ENCODE measurements at places on chromosomes 6 and 20.

DNA sequence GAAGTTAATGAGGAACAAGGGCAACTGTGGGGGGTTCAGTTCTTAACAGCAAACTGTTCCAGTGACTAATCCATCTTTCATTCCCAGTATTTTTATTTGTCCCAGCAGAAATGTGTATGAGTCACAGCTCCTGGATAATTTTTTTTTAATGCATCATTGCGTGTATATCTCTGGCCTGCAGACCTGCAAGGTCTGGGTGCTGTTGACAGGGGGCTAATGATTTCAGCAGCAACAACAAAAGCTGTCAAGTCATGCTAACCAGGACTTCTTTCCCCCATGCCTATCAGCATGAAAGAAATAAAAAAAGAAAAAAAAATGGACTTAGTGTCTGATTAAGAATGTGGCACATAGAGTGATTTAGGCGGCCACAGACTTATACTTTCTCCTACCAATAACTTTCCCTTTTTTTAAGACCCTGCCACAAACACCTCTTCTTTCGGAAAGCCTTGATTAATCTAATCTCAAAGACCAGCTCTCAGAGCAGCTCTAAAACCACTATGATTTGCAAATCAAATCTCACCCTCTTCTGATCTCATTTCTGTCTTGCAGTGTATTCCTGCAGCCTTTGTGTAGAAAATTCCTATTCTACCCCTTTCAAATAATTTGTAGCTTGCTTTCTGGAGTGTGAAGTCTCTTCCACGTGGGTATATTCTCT, 14.2 kb upstream of the PREX1 start:
- no peak for DNase-seq

DNA sequence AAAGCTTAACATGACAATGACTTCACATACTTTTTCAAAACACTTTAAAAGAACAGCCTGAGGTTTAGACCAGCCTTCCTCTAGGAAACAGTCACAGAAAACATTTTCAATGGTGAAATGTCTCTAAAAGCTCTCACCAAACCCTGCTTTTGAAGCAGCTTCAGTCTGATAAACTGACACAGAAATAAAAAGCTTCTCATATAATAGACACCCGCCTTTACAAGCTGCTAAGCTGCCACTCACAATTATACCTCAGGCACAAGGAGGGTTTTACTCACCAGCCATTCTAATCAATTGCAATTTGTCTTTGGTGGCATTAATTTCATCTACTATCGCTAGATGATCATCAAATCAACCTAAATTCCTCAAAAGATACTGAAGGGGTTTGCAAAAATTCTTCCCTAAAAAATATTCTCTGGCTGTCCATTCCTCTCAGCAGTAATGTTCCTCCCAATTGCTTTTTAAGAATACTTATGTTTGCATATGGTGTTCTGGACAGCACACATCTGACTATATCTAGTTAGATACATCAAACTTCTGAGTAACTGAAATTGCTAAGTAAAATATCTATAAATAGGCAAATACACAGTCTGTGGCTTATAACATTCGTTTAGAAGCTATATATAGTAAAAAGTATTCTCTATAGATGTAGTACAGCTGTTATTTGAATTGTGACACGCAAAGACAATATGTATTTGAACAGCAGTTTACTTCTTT, 29.4 kb downstream of the KIF13A start:
- no peak for DNase-seq

DNA sequence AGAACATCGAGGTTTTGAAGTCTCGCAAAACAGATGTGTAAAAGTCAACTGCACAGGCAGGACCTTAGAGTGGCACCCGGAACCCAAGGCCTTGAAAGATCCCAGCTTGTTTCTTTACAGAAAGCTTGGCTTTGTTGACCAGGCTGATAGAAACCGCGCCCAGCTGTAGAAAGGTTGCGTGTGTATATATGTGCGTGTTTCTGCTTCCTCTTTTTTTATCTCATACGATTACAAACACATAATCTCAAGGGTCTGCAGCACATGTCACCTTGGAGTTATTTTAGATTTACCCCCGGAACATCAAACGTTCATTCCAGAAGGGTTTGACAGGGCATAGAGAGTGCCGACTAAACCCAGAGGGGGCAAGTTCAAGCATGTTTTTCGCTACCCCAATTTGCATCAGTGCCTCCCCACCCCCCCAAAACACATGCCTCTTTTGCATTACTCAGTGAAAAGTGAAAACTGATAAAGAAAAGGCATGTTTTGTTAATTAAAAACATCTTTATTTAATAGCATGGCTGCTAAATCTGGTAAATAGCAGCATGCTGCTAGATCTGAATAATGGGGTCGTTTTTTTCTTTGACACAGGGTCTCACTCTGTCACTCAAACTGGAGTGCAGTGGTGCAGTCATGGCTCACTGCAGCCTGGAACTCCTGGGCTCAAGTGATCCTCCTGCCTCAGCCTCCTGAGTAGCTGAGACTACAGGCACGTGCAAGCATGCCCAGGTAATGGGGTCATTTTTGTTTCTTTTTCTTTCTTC, 33.2 kb upstream of the NCOA3 start:
- no peak for DNase-seq

DNA sequence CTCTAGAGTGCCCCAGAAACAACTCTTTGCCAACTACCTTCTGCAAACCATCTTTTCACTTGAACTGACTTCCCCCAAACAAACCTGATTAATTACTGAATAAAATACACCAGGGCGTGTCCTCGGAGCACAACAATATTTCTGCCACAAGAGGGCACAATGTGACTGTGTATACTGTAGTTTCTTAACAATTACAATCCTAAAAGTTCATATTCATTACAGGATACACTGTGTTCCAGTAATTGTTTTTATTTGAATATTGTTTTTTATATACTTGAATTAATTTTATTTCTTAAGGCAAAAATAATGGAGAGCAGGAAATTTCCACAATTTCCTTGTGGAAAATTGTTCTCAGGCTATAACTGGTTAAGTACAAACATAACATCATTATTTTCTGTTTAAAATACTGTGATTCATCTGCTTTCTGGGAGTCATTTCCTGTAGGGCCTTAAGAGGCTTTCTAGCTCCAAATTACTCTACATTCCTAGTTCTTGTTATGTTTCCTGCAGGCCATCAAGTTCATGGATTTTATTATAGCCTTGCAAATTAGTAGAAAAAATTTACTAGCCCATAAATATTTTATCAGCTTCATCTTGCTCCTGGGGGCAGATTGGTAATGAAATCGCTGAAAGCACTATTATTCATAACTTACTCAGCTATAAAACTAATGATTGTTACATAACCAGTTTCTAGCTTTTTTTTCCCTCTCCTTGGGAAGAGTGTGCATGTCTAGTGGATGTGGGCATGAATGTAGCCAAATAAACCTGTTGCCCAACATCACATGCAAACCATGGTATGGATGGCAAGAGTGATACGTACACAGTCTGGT, 51.9 kb upstream of the SLC22A16 start:
- DNase-seq: peak; percentile 45

DNA sequence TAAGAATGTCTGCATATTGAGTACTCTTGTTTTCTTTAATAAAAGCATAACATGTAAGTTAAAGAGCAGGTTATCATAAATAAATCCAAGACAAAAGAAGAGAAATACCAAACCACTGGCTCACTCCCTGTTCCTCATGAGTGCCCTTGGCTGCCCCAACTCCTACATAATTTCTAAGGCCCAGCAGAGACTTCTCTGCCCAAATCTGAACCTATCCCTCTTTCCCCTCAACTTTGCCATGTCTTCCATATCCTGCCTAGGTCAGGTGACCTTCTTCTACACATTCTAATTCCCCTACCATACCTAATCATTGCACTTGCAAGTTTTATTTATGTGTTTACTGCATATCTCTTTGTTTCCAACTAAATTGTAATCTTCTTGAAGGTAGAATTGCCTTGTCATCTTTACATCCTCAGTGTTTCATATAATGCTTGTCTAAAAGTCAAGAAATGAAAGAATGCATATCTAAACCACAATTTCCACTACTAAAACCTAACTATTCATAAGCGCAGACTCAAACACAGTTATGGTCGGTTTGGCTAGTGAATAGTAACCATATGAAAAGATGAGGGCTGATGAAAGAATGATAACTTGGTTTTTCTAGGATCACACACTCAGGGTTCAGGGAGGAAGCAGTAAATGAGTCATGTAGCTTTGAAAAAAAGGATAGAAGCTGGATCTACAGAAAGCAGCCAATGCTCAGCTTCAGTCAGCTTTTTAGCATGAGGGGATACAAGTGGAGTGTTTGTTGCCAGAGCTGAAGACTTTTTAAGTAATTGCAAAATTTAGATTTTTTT, 53.3 kb upstream of the EYA4 start:
- no peak for DNase-seq

GRCh38 chr6:95175927-95176675, 401.2 kb upstream of the MANEA start:
- DNase-seq: no peak
